T-helper 17 cell (primary cell): ENCODE measurements at places on chromosomes 1 and 21. TPM values are rescaled to one million over a fixed set of nuclear protein-coding genes. Genes with fewer than 3 reads are reported as not detected.

Gene TMEM82
- not detected for total RNA-seq

Gene KRTAP19-1
- total RNA-seq: not detected

Gene NID1
- 0.45 TPM for total RNA-seq

Gene LHX8
- not detected for total RNA-seq

Gene SPRR5
- total RNA-seq: not detected

Gene FCGR3A
- 4.3 TPM for total RNA-seq

Gene IL19
- total RNA-seq: not detected

Gene ZNF648
- total RNA-seq: not detected

DNA sequence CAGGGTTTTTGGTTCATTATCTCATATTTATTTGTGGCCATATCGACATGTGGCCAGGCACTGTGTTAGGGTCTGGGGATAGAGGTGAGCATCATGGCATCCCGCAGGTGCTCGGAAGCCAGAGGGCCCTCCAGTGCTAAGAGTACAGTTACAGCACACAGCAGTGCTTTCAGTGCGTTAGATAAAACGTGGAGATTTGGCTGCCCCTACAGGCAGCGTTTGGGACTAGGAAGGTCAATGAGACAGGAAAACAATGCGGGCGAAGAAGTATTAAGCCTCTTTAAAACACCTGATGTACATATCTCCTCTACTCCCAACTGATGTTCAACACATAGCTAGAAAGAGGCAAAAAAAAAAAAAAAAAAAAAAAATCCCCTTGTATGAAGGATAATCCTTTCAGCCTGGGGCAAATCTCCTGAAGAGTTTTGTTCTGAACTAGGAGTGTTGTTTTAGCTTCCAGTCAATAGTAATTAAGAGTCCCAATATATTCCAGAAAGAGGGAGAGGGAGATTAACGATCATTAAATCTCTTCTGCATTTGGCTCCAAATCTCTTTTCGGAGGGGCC, 80.1 kb downstream of the CAPZB start:
- no peaks in the 10 kb centered on the region for H3K27me3 ChIP-seq
- H3K4me3 ChIP-seq: no peak overlapping the region
- no peak for DNase-seq
- H3K4me1 ChIP-seq: peaks cover 57% of the 10 kb centered on the region
- peak overlapping the region; percentile 96 for H3K27ac ChIP-seq
- H3K36me3 ChIP-seq: peaks cover 2% of the 10 kb centered on the region

GRCh38 chr21:36735724-36736320, 36.9 kb downstream of the SIM2 start:
- no peak overlapping the region for H3K4me3 ChIP-seq
- no peak overlapping the region for H3K27ac ChIP-seq
- H3K36me3 ChIP-seq: no peaks in the 10 kb centered on the region
- peaks cover 38% of the 10 kb centered on the region for H3K27me3 ChIP-seq
- DNase-seq: no peak

- peaks cover 3% of the 10 kb centered on the region for H3K4me1 ChIP-seq
- H3K27ac ChIP-seq: no peak overlapping the region
- H3K27me3 ChIP-seq: peaks cover 86% of the 10 kb centered on the region
- no peak for DNase-seq
These were observed 21.5 kb downstream of the FOXD2 start for GRCh38 chr1:47459253-47459788.

GRCh38 chr1:59393211-59394180, 96.6 kb downstream of the FGGY start:
- no peaks in the 10 kb centered on the region for H3K36me3 ChIP-seq
- no peak overlapping the region for H3K27ac ChIP-seq
- no peaks in the 10 kb centered on the region for H3K27me3 ChIP-seq
- no peaks in the 10 kb centered on the region for H3K4me1 ChIP-seq

- DNase-seq: no peak
- H3K4me1 ChIP-seq: peaks cover 54% of the 10 kb centered on the region
- no peaks in the 10 kb centered on the region for H3K27me3 ChIP-seq
- H3K27ac ChIP-seq: peak overlapping the region; percentile 98
- H3K36me3 ChIP-seq: no peaks in the 10 kb centered on the region
These were observed 2.6 kb downstream of the EFHD2 start for GRCh38 chr1:15412175-15412800.

- no peak overlapping the region for H3K27ac ChIP-seq
- H3K4me1 ChIP-seq: peaks cover 3% of the 10 kb centered on the region
- DNase-seq: no peak
These were observed 301.7 kb upstream of the VAMP3 start for GRCh38 chr1:7469255-7469938.

DNA sequence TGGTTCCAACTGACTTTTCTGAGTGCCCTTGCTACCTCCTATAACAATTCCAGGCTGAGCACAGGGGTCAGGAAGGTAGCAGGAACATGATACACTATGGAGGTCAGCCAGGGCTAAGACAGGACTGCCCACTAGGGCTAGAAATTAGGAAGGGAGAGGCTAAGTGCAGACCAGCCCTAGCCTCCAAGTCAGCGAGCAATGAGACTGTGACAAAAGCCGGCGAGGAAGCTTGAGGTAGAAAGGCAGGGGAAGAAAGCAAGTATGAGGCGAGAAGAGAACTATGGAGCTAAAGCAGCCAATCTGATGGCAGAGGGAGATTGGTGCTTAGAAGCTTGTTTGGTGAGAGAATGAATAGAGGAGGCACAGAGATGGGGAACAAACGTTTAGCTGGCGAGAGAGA, 4.7 kb downstream of the UROD start:
- no peak for DNase-seq
- H3K36me3 ChIP-seq: peaks cover 4% of the 10 kb centered on the region
- peaks cover 25% of the 10 kb centered on the region for H3K4me1 ChIP-seq

DNA sequence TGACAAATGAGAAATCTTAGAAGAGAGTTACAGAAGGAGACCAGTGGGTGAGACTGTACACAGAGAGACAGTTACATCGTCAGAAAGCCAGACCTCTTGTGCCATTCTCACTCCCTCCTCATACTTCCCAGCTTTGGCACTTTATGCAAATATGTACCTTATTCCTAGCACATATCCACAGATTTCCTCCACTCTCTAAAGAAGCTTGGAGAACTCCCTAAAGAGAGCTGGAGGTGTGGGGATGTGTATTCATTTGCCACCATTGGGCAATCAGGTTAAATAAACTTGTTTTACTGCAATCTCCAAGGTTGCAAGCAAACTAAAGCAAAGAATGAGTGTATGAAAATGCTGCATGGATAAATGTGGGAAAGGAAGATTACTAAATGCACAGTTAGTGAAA, 380.9 kb upstream of the PRMT6 start:
- no peaks in the 10 kb centered on the region for H3K27me3 ChIP-seq
- DNase-seq: no peak
- H3K27ac ChIP-seq: no peak overlapping the region
- H3K4me1 ChIP-seq: no peaks in the 10 kb centered on the region

- no peak for DNase-seq
- peaks cover 5% of the 10 kb centered on the region for H3K4me1 ChIP-seq
- peaks cover 59% of the 10 kb centered on the region for H3K27me3 ChIP-seq
- H3K36me3 ChIP-seq: peaks cover 2% of the 10 kb centered on the region
- H3K4me3 ChIP-seq: peak overlapping the region; percentile 57
- no peak overlapping the region for H3K27ac ChIP-seq
These were observed 34.2 kb upstream of the ZBTB40 start for GRCh38 chr1:22417466-22417865.

DNA sequence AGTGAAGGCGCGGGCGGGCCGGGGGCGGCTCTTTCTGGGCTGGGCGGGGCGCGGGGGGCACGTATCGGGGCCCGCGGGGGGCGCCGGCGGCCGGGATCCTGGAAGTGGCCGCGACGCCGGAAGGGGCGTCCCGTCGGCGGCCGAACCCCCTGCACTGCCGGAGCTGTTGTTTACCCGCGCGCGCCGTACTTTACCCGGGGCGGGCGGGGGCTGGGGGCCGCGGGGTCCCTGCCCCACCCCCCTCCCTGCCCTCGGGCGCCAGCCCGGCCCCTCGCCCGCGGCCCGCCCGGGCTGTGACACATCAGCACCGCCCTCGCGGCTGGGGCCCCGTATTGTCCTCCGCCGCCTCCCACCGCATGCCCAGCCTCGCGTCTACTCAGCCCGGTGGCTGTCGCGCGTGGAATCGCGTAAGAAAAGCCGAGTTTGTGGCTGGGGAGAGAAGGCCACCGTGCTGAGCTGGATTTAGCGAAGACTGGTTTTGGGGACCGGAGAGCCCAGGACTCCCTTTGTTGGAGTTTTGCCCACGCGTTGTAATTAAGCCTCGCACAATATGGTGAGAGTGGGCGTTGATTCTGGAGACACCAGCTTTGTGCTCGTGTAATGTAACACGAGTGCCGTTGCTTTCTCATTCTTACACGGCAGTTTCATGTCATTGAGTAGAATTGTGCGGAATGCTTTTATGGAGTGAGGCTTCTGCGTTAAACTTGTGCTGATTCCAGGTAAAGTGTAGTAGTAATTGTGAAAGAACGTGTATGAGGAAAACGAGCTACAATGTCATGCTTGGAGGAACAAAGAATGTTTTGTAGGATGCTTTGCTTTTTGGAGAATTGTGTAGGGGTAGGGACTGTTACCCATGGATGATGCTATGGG, 559 bp downstream of the BACH1 start:
- DNase-seq: peak; percentile 56
- no peaks in the 10 kb centered on the region for H3K36me3 ChIP-seq
- H3K4me3 ChIP-seq: peak overlapping the region; percentile 93
- H3K27ac ChIP-seq: peak overlapping the region; percentile 96

DNA sequence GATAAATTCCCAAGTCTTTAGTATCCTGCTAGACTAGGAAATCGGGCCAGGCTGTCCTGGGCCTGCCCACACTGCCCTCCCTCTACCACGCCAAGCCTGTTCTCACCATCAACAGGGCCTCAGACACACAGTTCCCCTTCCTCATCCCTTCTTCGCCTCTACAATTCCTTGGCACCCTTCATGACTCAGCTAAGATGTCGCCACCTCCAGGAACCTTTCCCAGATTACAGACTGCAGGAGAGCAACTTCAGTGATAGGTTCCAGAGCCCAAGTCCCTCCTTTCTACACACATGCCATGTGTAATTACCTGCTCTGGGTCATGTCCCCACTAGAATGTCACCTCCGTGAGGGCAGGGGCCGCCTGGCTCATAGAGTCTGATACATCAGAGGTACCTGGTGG, 3.3 kb downstream of the RIMS3 start:
- H3K36me3 ChIP-seq: no peaks in the 10 kb centered on the region
- no peak overlapping the region for H3K4me3 ChIP-seq
- H3K4me1 ChIP-seq: peaks cover 10% of the 10 kb centered on the region
- H3K27ac ChIP-seq: no peak overlapping the region
- no peak for DNase-seq

GRCh38 chr1:159932296-159933285, 7.3 kb upstream of the TAGLN2 start:
- no peaks in the 10 kb centered on the region for H3K36me3 ChIP-seq
- no peak overlapping the region for H3K4me3 ChIP-seq
- peaks cover 21% of the 10 kb centered on the region for H3K4me1 ChIP-seq
- peaks cover 11% of the 10 kb centered on the region for H3K27me3 ChIP-seq

GRCh38 chr21:36319767-36320420, at the start of gene MORC3:
MORC3 (plus strand) TSS chr21:36320197; CDS start chr21:36320265, 68 bp downstream.
- H3K36me3 ChIP-seq: peaks cover 5% of the 10 kb centered on the region
- peak within 1 kb of the TSS; percentile 96 for H3K27ac ChIP-seq
- H3K27me3 ChIP-seq: no peaks in the 10 kb centered on the region
- H3K4me3 ChIP-seq: peak within 1 kb of the TSS; percentile 96
- DNase-seq: peak; percentile 94

DNA sequence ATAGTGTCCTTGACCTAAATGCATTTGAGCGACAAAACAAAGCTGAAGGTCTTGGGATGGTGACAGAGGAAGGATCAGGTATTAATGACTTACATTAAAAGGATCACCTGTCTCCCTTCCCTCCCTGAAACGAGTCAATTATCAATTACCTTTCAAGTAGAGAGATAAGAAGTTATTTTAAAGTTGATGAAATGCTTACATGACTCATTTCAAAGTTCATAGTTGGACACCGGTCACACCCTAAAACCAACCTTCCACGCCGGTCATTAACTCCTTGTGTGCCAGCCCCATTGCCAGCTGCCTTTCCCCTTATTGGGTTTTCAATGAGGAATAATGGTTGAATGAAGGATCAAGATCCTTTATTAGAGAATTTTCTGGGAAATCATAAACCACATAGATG, 129.8 kb downstream of the ZP4 start:
- no peak overlapping the region for H3K27ac ChIP-seq
- DNase-seq: no peak
- no peaks in the 10 kb centered on the region for H3K4me1 ChIP-seq
- no peak overlapping the region for H3K4me3 ChIP-seq

DNA sequence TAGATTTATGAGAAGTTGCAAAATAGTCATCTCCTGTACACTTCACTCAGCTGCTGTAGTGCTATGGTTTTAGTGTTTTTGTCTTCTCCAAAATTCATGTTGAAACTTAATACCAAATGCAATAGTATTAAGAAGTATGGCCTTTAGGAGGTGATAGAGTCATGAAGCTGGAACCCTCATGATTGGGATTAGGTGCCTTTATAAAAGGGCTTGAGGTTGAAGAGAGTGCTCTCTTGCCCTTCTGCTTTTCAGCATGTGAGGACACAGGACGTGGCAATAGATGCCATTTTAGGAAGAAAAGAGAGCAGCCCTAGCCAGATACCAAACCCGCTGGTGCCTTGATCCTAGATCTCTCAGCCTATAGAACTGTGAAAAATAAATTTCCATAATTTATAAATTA, 87.6 kb downstream of the CTH start:
- no peak overlapping the region for H3K27ac ChIP-seq
- H3K27me3 ChIP-seq: peaks cover 15% of the 10 kb centered on the region
- H3K4me1 ChIP-seq: no peaks in the 10 kb centered on the region
- H3K36me3 ChIP-seq: no peaks in the 10 kb centered on the region

- no peak overlapping the region for H3K4me3 ChIP-seq
- H3K27ac ChIP-seq: no peak overlapping the region
- H3K4me1 ChIP-seq: no peaks in the 10 kb centered on the region
- peaks cover 49% of the 10 kb centered on the region for H3K27me3 ChIP-seq
- no peak for DNase-seq
- no peaks in the 10 kb centered on the region for H3K36me3 ChIP-seq
These were observed 96.0 kb downstream of the IGSF21 start for GRCh38 chr1:18203645-18204044.

DNA sequence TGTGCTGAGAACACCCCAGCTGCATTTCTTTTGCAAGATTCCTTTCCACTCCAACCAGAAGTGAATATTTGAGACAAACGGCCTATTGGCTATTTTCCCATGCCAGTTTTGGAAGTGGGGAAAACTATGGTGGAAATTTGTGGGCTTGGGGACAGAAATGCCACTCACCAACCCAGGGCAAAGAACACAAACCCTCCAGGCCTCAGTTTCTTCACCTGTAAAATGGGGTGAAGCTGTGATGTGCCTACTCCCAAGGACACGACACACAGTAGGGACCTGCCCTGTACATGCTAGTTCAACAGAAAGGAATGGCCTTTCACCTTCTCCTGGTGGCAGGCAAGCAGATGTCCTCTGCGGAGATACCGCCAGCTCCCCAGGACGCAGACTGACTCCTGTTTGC, 46.5 kb downstream of the SIM2 start:
- peaks cover 6% of the 10 kb centered on the region for H3K4me1 ChIP-seq
- no peak overlapping the region for H3K4me3 ChIP-seq
- no peak overlapping the region for H3K27ac ChIP-seq
